ENCODE measurements at places on chromosomes 7 and 10. TPM values are rescaled to one million over a fixed set of nuclear protein-coding genes. Genes with fewer than 3 reads are reported as not detected.
A peak's percentile ranks its signal among the peaks of the same experiment; 100 is the strongest.

DNA sequence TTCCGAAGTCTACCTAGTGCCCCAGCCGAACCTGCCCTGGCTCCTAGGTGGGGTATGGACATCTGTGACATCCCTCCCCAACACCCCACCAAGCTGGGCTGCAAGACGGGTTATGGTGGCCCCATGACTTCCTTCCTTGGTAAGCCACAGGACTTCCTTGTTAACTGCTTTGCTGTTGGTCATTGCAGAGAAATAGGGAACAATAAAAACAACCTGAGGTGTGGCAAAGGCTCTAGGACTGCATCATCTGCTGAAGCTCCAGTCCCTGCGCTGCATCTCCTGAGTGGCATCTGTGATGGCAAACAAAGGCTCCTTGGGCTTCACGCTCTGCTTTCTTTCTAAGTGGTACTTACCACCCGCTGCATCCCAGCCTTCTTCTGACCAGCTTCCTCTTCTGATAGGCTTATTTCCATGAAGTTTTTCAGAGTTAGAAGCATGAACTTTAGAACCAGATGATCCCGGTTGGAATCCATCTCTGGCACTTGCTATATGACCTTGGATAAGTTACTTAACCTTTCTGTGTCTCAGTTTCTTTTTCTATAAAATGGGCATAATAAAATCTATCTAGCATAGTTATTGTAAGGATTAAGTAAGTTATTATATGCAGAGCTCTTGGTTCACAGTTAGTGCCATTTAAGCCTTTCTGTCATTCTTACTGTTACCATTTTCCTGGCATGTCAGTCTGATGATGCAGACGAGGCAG lies 216.8 kb downstream of the RPS24 start:
- no peak for DNase-seq

GRCh38 chr7:2313450-2314208 lies 612 bp downstream of the SNX8 start:
- no peak for DNase-seq

DNA sequence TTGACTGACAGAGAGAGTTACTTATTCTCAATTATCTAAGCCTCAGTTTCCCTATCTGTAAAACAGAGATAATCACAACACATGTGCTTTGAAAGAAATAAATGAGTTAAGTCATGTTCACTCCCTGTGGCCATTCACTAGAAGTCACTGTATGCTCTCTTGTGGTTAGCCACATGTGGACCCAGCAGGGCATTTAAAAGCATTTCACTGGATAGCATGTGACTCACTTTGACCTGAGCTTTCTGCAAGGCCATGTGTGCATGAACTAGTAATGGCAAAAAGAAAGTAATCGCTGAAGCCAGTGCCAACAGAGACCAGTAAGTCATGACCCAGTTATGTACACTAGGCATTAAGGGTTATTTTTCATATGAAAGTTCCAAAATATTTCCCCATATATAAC lies 557.0 kb upstream of the IGFBP3 start:
- DNase-seq: no peak

DNA sequence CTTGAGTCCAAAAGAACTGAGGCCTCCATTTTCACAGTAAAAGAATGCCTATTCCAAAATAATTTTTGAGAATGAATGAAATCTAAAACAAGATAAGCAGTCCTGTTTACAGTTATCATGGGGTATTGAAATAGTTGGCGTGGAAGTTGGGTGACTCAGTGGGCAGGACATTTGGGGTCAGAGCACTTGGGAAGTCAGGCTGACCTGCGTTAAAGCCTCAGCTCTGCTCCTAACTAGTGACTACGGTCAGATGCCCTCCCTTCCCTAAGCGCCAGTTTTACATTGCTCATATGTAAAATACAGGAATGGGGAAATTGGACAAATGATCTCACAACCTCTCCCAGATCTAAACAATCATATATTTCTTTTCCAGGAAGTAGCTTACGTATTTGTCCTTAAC lies 2.3 kb upstream of the PAPSS2 start:
- DNase-seq: no peak

DNA sequence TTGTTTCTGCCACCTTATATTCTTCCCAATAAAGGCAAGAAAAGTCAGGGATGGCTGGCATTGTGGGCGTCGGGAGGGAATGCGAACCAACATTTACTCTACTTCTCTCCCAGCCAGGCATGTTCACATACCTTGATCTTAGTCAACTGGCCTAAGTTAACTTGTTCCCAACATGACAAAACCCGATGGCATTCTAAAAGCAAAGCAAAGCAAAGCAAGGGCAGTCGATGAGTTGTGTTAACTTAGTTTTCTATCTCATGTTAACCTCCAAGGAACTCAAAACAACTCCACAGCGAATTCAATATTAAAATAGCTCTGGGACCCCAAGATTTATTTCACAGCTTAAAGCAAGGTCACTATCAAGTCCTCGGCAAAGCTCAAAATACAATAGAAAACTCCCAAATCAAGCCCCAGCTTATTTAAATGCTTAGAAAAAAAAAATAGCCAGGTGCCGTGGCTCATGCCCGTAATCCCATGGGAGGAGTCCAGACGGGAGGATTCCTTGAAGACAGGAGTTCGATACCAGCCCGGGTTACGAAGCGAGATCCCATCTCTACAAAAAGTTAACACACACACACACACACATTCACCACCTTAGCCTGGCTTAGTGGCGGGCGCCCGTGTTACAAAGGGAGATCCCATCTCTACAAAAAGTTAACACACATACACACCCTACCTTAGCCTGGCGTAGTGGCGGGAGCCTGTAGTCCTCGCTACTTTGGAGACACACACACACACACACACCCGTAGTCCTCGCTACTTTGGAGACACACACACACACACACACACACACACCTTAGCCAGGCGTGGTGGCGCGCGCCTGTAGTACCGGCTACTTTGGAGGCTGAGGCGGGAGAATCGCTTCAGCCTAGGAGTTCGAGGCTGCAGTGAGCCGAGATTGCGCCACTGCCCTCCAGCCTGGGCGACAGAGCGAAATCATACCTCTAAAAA lies 901 bp upstream of the CCNY start:
- DNase-seq: peak; percentile 57

DNA sequence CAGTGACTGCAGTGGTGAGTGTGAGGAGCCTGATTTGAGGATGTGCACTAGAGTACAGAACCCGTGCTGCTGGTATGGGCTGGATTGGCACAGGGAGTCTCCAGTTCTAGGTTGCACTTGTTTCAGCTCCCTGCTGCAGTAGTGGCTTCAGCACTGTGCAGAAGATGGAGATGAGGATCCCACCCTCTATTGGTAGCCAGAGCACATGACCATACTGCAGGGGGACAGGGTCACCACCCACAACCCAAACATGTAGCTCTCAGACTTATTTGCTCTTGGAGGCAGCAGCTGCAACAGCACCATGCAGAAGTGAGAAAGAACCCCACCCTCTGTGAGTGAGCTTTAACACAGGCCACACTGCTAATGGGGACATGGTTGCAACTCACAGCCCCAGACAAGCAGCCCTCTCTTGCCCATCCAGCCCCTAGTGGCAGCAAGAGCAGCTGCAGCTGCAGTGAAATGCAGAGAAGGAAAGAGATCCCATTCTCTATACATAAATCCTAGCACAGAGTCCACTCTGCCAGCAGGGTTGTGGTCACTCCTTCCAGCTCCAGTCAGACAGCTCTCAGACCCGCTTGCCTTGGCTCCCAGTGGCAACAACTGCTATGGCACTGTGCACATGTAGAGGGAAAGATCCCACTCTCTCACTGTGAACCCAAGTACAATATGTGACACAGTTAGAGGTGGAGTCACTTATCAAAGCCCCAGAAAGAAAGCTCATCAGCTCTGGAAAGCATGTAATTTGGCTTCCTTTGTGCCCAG lies 51.4 kb upstream of the SCIN start:
- no peak for DNase-seq

- DNase-seq: no peak
Observed at GRCh38 chr10:128365156-128365725, 239.0 kb upstream of the MKI67 start.

DNA sequence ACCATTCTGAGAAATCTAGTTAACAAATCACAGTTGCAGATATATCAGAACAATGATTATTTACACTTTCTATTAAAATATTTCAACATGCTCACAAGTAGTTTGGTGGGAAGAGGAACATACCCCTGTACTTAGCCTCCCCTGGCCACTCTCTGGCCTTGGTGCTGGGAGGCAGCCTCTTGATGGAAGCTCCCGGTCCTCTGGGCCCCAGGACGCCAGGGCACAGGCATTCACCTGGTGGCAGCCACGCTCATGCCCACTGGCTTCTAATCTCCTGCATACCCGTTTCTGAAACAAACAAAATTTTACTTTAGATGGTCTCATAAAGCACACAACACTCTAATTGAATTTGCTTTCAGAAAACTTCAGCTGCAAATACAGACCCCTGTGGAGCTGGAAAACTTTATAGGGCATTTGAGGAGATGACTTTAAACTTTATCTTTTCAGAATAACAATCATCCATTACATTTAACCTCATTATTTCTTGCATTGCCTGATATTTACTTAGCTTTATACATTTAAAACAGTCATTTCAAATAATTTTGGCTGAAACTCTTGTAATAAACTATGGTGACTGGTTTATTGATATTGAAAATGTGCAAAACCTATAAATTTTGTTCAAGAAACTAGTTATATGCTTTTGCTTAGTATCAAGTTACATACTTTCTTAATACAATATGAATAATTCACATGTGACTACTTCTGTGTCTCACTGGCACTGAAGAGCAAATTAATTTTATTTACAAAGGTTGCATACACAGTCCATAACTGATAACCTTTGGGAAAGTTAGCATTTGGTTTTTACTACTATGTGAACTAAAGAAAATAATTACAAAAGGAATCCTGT lies 30.8 kb downstream of the C10orf143 start:
- DNase-seq: no peak

- no peak for DNase-seq
Observed at GRCh38 chr10:132640326-132641125, 102.9 kb downstream of the INPP5A start.

GRCh38 chr7:89183712-89184111 lies 388.2 kb upstream of the TEX47 start:
- DNase-seq: no peak

DNA sequence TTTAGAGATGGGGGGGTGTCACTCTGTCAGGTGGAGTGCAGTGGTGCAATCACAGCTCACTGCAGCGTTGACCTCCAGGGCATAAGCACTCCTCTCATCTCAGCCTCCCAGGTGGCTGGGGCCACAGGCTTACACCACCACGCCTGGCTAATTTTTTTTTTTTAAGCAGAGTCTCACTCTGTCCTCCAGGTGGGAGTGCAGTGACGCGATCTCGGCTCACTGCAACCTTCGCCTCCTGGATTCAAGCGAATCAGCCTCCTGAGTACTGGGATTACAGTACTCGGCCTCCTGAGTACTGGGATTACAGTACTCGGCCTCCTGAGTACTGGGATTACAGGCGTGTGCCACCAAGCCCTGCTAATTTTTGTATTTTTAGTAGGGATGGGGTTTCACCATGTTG lies 23.6 kb upstream of the PPIA start:
- no peak for DNase-seq

DNA sequence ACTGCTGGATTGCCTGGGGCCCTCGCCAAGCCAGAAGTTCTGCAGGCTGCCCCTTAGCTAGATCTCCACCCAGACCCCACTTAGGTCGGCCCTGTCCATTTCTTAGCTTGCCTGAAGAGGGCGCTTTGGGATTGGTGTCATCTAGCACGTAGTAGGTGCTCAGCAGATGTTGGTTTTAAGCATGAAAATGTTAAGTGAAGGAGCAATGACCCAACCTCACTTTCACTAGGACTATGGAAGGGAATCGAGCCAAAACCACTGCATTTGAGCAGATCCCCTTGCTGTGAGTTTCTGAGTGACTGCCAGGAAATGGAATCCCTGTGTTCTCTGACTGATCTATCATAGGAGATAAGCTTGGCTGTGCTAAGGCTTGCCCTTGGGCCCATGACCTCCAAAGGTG lies 131.7 kb upstream of the EEPD1 start:
- DNase-seq: no peak

GRCh38 chr10:90642136-90642535 lies 215.7 kb downstream of the HTR7 start:
- DNase-seq: no peak

- DNase-seq: no peak
Observed at GRCh38 chr10:88082391-88082790, 219.0 kb downstream of the PTEN start.

- DNase-seq: no peak
Observed at GRCh38 chr10:132247943-132248342, 59.8 kb downstream of the STK32C start.

- no peak for DNase-seq
Observed at GRCh38 chr10:87092376-87092860, 2.2 kb downstream of the GLUD1 start.

- no peak for DNase-seq
Observed at GRCh38 chr7:155752756-155753445, 59.4 kb downstream of the SHH start.

DNA sequence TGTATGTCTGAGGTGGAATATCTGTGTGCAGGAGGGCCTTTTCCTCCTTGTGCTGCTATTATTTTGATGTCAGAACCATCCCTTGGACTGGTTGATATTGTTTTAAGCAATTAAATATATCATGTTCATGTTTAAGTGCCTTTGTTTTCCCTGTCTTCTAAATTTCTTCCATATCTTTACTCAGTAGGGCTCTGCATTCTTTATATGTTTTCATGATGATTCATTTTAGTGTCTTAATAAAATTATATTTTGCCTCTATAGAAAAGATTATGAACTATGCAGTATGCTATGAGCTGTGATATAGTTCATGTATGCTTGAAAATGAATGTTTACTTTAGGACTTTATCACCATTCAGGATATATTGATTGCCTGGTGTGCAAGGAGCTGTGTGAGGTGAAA lies 34.8 kb downstream of the AHR start:
- DNase-seq: no peak

DNA sequence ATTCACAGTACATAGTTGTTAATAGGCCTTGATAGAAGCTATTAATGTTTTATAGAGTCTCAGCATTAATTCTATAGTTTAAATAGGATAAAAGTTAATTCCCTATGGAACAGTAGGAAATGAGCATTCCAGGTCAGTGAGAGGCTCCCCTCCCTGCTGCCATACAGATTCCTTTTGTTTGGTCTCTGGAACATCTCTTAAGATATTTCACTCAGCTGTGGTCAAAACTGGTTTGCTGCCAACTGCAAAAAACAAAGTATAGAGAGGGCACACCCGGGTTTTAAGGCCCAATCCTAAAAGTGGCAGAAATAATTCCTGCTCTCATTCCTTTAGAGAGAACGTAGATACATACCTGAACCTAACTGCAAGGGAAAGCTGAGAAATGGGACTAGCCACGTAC lies 51.3 kb downstream of the MDFIC start:
- no peak for DNase-seq

RPEL1 gene
- total RNA-seq: not detected

MSS51 gene
- 29.4 TPM for total RNA-seq

FRA10AC1 gene
- total RNA-seq: 13.2 TPM

TAS2R39 gene
- total RNA-seq: not detected

ADAM12 gene
- total RNA-seq: 3.3 TPM

LSM5 gene
- total RNA-seq: 44.3 TPM

PTN gene
- total RNA-seq: 0.32 TPM

Measured in psoas muscle (tissue), 8 donors.